ENCODE measurements at places on chromosomes 4 and X. TPM values are rescaled to one million over a fixed set of nuclear protein-coding genes. Genes with fewer than 3 reads are reported as not detected.
A peak's percentile ranks its signal among the peaks of the same experiment; 100 is the strongest.

GRCh38 chr4:148881860-148882643 is 439.8 kb upstream of the NR3C2 start:
- DNase-seq = no peak
- H3K27ac ChIP-seq = no peak overlapping the region
- no peaks in the 10 kb centered on the region for H3K36me3 ChIP-seq

GRCh38 chrX:69143530-69143929 is 21.7 kb downstream of the PJA1 start:
- no peaks in the 10 kb centered on the region for H3K36me3 ChIP-seq
- no peak overlapping the region for H3K4me3 ChIP-seq
- H3K4me1 ChIP-seq = peaks cover 5% of the 10 kb centered on the region

- peak overlapping the region; percentile 33 for H3K27ac ChIP-seq
- peaks cover 18% of the 10 kb centered on the region for H3K27me3 ChIP-seq
- H3K4me1 ChIP-seq = peaks cover 2% of the 10 kb centered on the region
- peak; percentile 30 for DNase-seq
Measured at GRCh38 chr4:125316401-125316790, 1.6 kb downstream of the FAT4 start.

DNA sequence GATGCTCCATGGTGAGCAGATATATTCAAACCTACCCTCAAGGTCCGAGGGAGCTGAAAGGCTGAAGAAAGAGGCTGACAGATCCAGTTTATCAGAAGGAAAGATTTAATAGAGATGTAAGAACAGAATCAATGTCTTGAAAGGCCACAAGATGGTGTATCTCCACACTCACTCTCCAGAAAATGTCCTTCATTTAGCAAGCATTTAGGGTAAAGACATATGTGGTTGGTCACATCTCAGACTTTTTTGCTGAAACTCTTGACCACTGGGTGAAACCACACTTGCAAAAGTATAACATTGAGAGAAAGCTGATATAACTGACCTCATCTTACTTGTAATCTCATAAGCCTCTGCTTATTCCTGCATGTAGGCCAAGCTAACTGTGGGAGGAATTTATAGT is 745.8 kb upstream of the GALNTL6 start:
- no peak for DNase-seq
- H3K27me3 ChIP-seq = no peaks in the 10 kb centered on the region
- H3K4me1 ChIP-seq = no peaks in the 10 kb centered on the region
- no peak overlapping the region for H3K4me3 ChIP-seq
- no peak overlapping the region for H3K27ac ChIP-seq

TRAM1L1 gene
- 6.5 TPM for total RNA-seq

DNA sequence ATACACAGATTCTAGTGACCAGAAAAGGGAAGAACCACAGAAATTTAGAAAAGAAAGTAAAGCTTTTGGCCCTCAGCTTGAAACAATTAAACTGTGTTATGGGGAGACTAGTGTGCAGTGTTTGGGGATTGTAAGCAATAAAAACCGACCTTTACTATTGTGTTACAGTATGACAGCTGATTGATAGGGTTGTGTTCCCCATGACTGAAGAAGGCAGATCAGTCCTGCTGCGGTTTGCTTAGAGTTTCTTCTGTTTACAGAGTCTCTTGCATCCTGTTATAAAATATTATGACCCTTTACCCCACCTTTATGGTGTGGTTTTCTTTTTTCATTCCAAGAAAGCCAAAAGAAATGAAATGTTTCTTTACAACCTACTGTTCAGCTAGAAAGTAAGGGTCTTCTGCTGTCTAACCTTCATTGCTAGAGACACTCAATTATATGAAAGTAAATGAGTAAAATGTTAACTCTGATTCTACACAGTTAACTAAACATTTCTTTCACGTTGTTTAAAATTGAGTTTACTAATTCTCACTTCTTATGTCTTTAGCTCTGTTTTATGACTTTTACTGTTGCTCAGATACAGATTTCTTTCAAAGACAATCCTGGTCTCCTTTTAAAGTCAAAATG is 18.1 kb downstream of the CHIC1 start:
- H3K27ac ChIP-seq = no peak overlapping the region
- H3K27me3 ChIP-seq = no peaks in the 10 kb centered on the region

GRCh38 chr4:130703211-130703935 is 1607.4 kb downstream of the C4orf33 start:
- no peak for DNase-seq
- H3K27me3 ChIP-seq = no peaks in the 10 kb centered on the region
- H3K36me3 ChIP-seq = no peaks in the 10 kb centered on the region
- H3K4me1 ChIP-seq = no peaks in the 10 kb centered on the region
- no peak overlapping the region for H3K27ac ChIP-seq

- no peak overlapping the region for H3K27ac ChIP-seq
- no peak overlapping the region for H3K4me3 ChIP-seq
- no peaks in the 10 kb centered on the region for H3K36me3 ChIP-seq
- no peak for DNase-seq
- peaks cover 1% of the 10 kb centered on the region for H3K4me1 ChIP-seq
- no peaks in the 10 kb centered on the region for H3K27me3 ChIP-seq
Measured at GRCh38 chr4:6894086-6894478, 15.5 kb upstream of the TBC1D14 start.

- no peak for DNase-seq
- no peaks in the 10 kb centered on the region for H3K27me3 ChIP-seq
- peaks cover 7% of the 10 kb centered on the region for H3K4me1 ChIP-seq
- H3K36me3 ChIP-seq = no peaks in the 10 kb centered on the region
- no peak overlapping the region for H3K27ac ChIP-seq
- H3K4me3 ChIP-seq = no peak overlapping the region
Measured at GRCh38 chr4:145490361-145490760, 8.7 kb downstream of the SMAD1 start.

DNA sequence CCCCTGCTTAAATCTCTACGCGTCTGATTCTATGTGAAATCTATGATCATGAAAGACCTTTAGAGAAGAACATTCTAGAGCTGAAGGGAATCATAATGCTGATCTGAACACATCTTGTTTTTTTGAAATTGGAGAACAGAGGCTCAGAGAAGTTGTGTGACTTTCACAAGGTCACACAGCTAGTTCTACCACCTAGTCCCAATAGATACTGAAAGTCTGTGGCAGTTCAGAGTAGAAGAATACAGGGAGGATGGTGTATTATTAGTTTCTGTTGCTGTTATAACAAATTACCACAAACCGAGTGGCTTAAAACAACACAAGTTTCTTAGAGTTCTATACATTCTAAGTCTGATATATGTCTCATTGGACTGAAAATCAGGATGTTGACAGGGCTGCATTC is 14.5 kb downstream of the CYP2U1 start:
- no peaks in the 10 kb centered on the region for H3K27me3 ChIP-seq
- no peaks in the 10 kb centered on the region for H3K4me1 ChIP-seq
- H3K27ac ChIP-seq = no peak overlapping the region
- no peak for DNase-seq
- H3K4me3 ChIP-seq = no peak overlapping the region

THAP9 gene
- 8.7 TPM for total RNA-seq

DNA sequence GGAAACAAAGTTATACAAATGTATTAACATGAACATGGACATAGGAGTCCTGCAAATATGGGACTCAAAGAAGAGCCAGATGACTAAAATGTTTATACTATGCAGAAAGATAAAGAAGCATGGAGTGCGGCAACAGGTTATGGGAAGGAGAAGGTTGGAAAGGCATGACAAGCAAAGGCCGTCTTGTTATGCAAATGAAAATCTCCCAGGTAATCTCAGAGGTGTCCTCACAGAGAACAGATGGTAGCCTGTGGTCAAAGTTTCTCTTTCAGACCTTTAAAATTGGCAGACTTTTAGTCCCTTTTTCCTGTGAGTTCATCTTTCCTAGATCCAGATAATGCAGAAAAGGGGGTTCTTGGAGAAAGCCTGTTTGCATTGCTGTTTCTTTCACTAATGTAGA is 116.4 kb upstream of the BEND4 start:
- no peaks in the 10 kb centered on the region for H3K4me1 ChIP-seq
- no peak for DNase-seq
- peaks cover 8% of the 10 kb centered on the region for H3K36me3 ChIP-seq
- H3K27ac ChIP-seq = no peak overlapping the region

- no peak overlapping the region for H3K27ac ChIP-seq
- no peaks in the 10 kb centered on the region for H3K4me1 ChIP-seq
- no peak for DNase-seq
- no peaks in the 10 kb centered on the region for H3K27me3 ChIP-seq
- no peak overlapping the region for H3K4me3 ChIP-seq
- H3K36me3 ChIP-seq = no peaks in the 10 kb centered on the region
Measured at GRCh38 chrX:103538728-103539127, 19.4 kb upstream of the RAB40A start.

DNA sequence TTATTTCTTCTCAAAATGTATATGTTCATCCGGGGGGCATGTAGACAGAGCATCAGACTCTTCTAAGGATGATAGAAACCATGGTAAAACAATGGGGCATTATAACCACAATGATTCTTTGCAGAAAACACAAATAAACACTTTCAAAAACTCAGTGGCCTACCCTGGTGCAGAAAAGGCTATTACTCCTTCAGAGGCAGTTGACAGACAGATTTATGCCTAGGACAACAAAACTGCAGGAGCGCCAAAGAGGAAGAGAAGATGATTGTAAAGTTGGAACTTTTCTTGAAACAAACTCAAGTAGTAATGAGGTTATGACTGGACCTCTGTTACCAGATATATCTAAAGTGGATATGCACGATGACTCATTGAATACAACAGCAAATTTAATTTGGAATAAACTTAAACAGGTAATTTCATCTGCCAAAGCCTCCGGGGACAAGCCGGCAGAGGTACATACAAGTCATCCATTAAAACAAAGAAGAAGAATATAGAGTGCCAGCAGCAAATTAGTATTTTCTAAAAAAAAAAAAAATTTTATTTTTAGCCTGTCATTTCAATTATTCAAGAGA is 1068.4 kb upstream of the INTU start:
- H3K27me3 ChIP-seq = no peaks in the 10 kb centered on the region
- H3K4me3 ChIP-seq = no peak overlapping the region
- no peak overlapping the region for H3K27ac ChIP-seq
- DNase-seq = no peak

- H3K4me1 ChIP-seq = peaks cover 18% of the 10 kb centered on the region
- H3K4me3 ChIP-seq = no peak overlapping the region
- no peak overlapping the region for H3K27ac ChIP-seq
- H3K27me3 ChIP-seq = peaks cover 2% of the 10 kb centered on the region
- H3K36me3 ChIP-seq = peaks cover 19% of the 10 kb centered on the region
Measured at GRCh38 chr4:5378002-5378401, 326.7 kb downstream of the STK32B start.

DNA sequence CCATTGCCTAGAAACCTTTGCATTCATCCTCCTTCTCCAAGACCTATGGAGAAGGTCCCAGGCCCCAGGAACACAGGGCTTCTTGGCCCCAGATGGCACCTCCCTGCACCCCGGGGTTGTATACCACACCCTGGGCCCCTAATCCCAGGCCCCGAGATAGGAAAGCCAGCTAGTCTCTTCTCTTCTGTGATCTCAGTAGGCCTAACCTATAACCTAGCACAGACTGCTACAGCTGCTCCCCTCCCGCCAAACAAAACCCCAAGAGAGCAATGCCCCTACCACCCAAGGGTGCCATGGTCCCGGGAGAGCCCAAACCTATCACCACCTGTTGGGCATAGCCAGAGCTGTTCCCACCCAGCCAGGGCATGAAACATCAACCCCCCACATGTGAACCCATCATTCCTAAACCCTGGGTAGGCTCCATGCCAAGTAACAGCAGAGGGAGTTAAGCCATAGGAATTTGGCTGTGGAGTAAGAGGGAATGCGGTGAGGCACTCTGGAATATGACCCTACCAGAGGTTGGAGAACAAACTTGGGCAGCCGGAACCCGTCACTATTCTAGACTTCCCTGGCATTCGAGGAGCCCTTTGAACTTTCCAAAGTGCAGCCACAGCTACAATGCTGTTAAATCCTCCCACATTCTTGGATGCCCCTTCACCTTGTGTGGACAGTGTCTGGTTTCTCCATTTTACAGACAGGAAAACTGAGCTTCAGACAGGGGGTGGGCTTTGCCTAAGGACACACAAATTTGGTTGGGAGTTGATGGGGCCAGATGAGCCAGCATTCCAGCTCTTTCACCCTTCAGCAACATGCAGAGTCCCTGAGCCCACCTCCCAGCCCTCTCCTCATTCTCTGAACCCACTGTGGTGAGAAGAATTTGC is 10.9 kb upstream of the SASH3 start:
- H3K4me3 ChIP-seq = no peak overlapping the region
- no peaks in the 10 kb centered on the region for H3K4me1 ChIP-seq
- no peak overlapping the region for H3K27ac ChIP-seq
- peaks cover 2% of the 10 kb centered on the region for H3K27me3 ChIP-seq
- H3K36me3 ChIP-seq = no peaks in the 10 kb centered on the region

GRCh38 chrX:6678313-6678712 is 143.4 kb upstream of the VCX3A start:
- no peaks in the 10 kb centered on the region for H3K36me3 ChIP-seq
- H3K4me3 ChIP-seq = no peak overlapping the region
- peaks cover 4% of the 10 kb centered on the region for H3K4me1 ChIP-seq
- DNase-seq = no peak

HDX gene
- 14.3 TPM for total RNA-seq

DNA sequence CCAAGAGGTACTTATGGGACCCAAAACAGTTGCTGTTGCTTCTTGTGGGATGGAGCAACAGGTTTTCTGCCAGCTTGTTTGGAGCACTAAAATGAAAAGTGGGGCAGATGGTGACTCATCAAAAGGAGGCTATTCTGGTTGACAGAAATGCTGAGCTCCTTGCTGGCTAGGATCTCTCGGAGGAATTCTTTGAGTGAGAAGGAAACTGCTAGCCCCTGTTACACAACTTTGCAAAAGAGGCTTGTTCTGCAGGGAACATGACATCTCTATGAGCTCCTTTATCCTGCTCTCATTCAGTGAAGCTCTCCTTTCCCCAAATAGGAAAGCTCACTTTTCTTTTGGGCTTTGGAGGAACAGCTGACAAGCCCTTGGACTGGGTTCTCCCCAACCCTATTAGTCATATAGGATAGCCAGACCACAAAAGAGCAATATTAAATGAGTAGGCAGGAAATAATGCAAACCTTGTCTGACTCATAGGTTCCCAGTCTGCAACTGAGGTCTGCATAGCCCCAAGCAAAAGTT is 108.3 kb downstream of the CDS1 start:
- no peak overlapping the region for H3K27ac ChIP-seq
- H3K27me3 ChIP-seq = peaks cover 2% of the 10 kb centered on the region
- H3K4me3 ChIP-seq = no peak overlapping the region
- DNase-seq = no peak

MAGEB17 gene
- total RNA-seq = not detected
